ENCODE measurements at places on chromosomes 6 and 20.

DNA sequence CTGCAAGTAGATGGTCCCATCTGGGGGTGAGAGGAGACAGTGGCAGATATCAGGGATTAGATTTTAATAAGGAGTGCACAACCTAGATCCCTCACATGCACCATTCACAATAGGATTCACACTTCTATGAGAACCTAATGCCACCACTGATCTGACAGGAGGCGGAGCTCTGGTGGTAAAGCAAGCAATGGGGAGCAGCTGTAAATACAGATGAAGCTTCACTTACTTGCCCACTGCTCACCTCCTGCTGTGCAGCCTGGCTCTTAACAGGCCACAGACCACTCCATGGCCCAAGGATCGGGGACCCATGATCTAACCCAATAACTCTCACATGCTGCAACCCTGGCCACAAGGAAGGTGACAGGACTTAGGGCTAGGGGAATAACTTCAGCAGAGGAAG, 75.4 kb downstream of the ZNF133 start:
- DNase-seq, result no peak

- DNase-seq, result no peak
Measured at GRCh38 chr20:63091901-63092659, 85.3 kb upstream of the BHLHE23 start.

GRCh38 chr6:30840935-30841643, 43.2 kb upstream of the DDR1 start:
- no peak for DNase-seq

GRCh38 chr20:38270869-38271605, 10.5 kb upstream of the KIAA1755 start:
- DNase-seq, result no peak

DNA sequence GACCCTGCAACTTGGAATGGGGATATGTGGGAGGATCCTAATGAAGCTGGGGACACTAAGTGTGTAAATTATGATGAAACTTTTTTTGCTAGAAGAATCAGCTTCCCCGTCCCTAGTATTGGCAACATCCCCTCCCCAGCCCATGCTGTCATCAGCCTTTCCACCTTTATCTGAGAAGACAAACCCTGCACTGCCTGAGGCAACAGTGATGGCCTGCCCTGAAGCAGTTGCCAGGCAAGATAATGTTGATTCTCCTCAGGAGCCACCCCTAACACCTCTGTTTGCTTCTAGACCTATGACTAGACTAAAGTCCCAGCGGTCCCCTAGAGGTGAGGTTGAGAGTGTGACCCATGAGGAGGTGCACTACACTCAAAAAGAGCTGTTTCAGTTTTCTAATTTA, 27.1 kb downstream of the MICA start:
- no peak for DNase-seq

DNA sequence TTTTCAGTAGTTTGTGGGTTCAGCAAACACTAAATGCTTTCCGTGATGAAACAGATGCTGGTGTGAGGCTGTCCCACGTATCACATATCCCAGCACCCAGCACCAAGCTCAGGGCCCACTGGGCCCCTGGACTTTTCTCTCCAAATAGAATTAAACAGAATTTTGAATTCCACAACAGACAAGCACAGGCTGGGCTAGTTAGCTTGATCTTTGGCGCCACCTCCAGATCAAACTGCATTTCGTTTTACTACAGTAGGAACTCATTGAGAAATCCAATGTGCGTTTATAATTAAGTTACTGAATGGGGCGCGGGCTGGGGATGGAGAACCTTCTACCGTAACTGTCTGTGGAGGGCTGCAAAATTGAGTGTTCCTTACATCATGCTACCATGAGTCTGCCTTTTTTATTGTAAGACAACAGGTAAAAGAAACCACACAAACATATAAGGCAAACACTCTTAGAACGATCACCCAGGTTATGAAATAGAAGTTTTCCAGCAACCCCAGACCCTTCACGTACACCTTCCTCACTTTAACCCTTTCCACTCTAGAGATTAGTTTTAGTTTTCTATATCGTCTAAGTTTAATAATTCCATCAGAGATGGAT, 107.8 kb downstream of the ZFP64 start:
- no peak for DNase-seq

Data from hematopoietic multipotent progenitor cell treated with erythropoietin and hydrocortisone succinate and interleukin-3 and kit ligand, for 17 days (in vitro differentiated cells).